ENCODE measurements at places on chromosomes 1 and 21. TPM values are rescaled to one million over a fixed set of nuclear protein-coding genes. Genes with fewer than 3 reads are reported as not detected.

GRCh38 chr21:28771790-28772501 is 220.7 kb downstream of the LTN1 start:
- peaks cover 2% of the 10 kb centered on the region for H3K36me3 ChIP-seq
- no peak overlapping the region for H3K4me3 ChIP-seq
- no peak overlapping the region for H3K27ac ChIP-seq
- peaks cover 23% of the 10 kb centered on the region for H3K27me3 ChIP-seq

- H3K4me1 ChIP-seq = peaks cover 2% of the 10 kb centered on the region
- no peak for DNase-seq
- H3K27ac ChIP-seq = no peak overlapping the region
- no peaks in the 10 kb centered on the region for H3K36me3 ChIP-seq
- peaks cover 44% of the 10 kb centered on the region for H3K27me3 ChIP-seq
- H3K4me3 ChIP-seq = no peak overlapping the region
These were observed 19.7 kb upstream of the ARF1 start for GRCh38 chr1:228062812-228063211.

- no peak for DNase-seq
- peaks cover 3% of the 10 kb centered on the region for H3K27me3 ChIP-seq
- no peaks in the 10 kb centered on the region for H3K4me1 ChIP-seq
- H3K36me3 ChIP-seq = no peaks in the 10 kb centered on the region
- no peak overlapping the region for H3K4me3 ChIP-seq
These were observed 13.8 kb upstream of the SEC16B start for GRCh38 chr1:177983482-177984135.

OR6K3 gene
- total RNA-seq = not detected

NCF2 gene
- 0.67 TPM for total RNA-seq

FCRL4 gene
- not detected for total RNA-seq
